Activated CD4-positive, alpha-beta memory T cell treated with anti-CD3 and anti-CD28 coated beads, Interleukin-2, amount 10 ng/mL, durations not matched to agents 7 days and 5 days (primary cell): ENCODE measurements at places on chromosomes 3 and 15.

GRCh38 chr15:78177447-78177873, 28.3 kb downstream of the IDH3A start:
- H3K27me3 ChIP-seq: no peaks in the 10 kb centered on the region
- no peak overlapping the region for H3K27ac ChIP-seq
- H3K4me1 ChIP-seq: peaks cover 23% of the 10 kb centered on the region
- peak; percentile 49 for DNase-seq

- DNase-seq: no peak
- H3K36me3 ChIP-seq: no peaks in the 10 kb centered on the region
- no peak overlapping the region for H3K4me3 ChIP-seq
- H3K27ac ChIP-seq: no peak overlapping the region
- peaks cover 24% of the 10 kb centered on the region for H3K27me3 ChIP-seq
Measured at GRCh38 chr15:48856942-48857341, 21.0 kb upstream of the EID1 start.

GRCh38 chr15:57033715-57034439, 115.4 kb downstream of the TCF12 start:
- H3K27ac ChIP-seq: no peak overlapping the region
- H3K4me3 ChIP-seq: no peak overlapping the region
- no peak for DNase-seq
- no peaks in the 10 kb centered on the region for H3K27me3 ChIP-seq

DNA sequence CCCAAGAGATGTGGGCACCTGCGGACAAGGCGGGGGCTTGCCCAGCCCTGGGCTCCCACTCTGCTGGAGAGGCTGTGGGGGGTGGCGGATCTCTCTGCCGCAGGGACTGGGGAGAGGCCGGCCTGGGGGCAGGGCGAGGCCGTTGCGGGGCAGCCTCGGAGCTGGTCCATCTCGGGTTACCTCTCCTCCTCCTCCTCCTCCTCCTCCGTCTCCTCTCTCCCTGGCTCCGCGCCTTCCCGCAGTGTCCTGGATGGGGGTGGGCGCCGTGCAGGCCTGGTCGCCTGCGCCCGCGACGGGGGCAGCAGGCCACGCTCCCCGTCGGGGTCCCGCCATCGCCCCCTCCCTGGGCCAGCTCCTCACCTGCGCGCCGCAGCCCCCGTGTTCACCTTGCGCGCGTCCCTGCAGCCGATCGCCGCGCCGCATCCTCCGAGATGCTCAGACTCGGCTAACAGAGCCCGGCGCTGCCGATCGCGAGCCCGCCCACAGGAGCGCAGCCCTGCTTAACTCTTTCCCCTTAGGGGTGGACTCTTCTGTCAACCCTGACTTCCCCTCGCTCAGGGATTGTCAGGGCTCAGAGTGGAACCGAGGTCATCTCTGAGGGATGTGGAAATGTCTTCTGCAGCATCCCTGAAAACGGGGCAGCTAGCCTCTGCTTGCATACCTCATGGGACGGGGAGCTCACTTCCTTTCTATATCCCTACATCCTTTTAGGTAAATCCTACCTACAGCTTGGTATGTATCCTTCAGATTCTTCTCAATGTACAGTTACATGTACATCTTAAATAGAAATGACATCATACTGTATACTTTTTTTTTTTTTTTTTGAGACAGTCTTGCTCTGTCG, at the start of gene PRRT3:
Gene PRRT3 (minus strand): TSS at position 447 of the 844 bp plus-strand sequence. CDS start 2,293 bp downstream, outside the sequence.
- no peaks in the 10 kb centered on the region for H3K36me3 ChIP-seq
- H3K27me3 ChIP-seq: no peaks in the 10 kb centered on the region
- H3K27ac ChIP-seq: no peak within 1 kb of the TSS
- H3K4me1 ChIP-seq: peaks cover 21% of the 10 kb centered on the region
- peak within 1 kb of the TSS; percentile 84 for H3K4me3 ChIP-seq

GRCh38 chr3:99084826-99085225, 183.3 kb upstream of the DCBLD2 start:
- no peaks in the 10 kb centered on the region for H3K27me3 ChIP-seq
- no peak overlapping the region for H3K27ac ChIP-seq
- H3K4me3 ChIP-seq: no peak overlapping the region
- H3K36me3 ChIP-seq: no peaks in the 10 kb centered on the region

- no peaks in the 10 kb centered on the region for H3K27me3 ChIP-seq
- DNase-seq: peak; percentile 20
- no peak overlapping the region for H3K27ac ChIP-seq
- no peak overlapping the region for H3K4me3 ChIP-seq
- no peaks in the 10 kb centered on the region for H3K4me1 ChIP-seq
- no peaks in the 10 kb centered on the region for H3K36me3 ChIP-seq
Measured at GRCh38 chr3:50428007-50428633, 68.8 kb upstream of the TMEM115 start.

DNA sequence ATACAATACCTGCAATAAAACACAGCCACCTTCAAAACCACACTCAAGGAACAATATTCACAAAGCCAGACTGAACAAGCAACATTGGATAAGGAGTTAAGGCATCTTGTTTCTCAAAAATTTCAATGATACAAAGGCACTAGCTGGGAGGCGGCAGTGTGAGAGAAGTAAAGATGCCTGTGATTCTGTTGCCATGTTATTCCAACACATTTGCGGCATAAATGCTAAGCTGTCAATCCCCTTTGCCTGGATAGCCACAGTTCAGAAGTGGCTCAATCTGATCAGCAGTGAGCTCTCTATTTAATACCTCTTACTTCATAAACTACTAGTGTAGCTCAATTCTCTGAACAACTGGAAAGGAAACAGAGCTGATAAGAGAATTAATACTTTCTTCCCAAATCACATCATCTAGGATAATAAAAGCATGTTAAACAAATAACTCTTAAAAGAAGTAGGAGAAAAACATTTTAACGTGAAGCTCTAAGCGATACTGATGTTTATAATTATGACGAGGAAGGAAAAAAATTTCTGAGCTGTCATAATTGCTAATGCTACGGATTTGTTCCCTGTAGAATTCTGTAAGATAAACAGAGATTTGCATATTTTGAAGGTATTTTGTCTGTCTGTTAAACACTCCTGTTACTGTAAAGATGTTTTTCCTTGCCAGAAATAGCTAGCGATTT, 358.4 kb downstream of the FOXP1 start:
- DNase-seq: no peak
- no peaks in the 10 kb centered on the region for H3K36me3 ChIP-seq
- H3K4me1 ChIP-seq: peaks cover 38% of the 10 kb centered on the region
- H3K27ac ChIP-seq: no peak overlapping the region
- H3K27me3 ChIP-seq: peaks cover 31% of the 10 kb centered on the region

- DNase-seq: no peak
- no peaks in the 10 kb centered on the region for H3K27me3 ChIP-seq
- no peaks in the 10 kb centered on the region for H3K36me3 ChIP-seq
- H3K4me3 ChIP-seq: no peak overlapping the region
- H3K4me1 ChIP-seq: no peaks in the 10 kb centered on the region
- H3K27ac ChIP-seq: no peak overlapping the region
Measured at GRCh38 chr3:56415652-56416051, 52.6 kb downstream of the ERC2 start.

DNA sequence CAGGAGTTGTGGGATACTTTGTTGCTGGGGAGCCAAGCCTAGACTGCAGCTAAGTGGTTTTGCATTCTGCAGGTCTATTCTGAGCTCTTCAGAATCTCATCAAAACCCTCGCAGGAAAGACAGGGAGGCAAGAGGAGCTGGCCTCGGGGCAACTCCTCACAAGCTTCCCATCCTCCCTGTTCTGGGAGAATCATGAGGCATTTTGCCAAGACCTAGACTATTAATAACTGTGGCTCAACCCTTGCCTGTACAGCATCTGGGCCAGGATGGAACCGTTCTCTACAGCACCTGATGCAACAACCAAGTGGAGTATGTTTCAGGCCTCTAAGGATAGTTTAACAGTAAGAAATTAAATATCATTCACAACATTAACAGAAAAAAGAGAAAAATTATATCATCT, 20.2 kb upstream of the SLC6A20 start:
- no peak overlapping the region for H3K27ac ChIP-seq
- no peaks in the 10 kb centered on the region for H3K36me3 ChIP-seq
- H3K4me1 ChIP-seq: peaks cover 8% of the 10 kb centered on the region
- no peak overlapping the region for H3K4me3 ChIP-seq

GRCh38 chr3:151386056-151386455, 1.5 kb upstream of the P2RY12 start:
- peaks cover 14% of the 10 kb centered on the region for H3K4me1 ChIP-seq
- H3K36me3 ChIP-seq: no peaks in the 10 kb centered on the region
- H3K4me3 ChIP-seq: no peak overlapping the region
- no peak overlapping the region for H3K27ac ChIP-seq
- DNase-seq: no peak
- H3K27me3 ChIP-seq: no peaks in the 10 kb centered on the region

DNA sequence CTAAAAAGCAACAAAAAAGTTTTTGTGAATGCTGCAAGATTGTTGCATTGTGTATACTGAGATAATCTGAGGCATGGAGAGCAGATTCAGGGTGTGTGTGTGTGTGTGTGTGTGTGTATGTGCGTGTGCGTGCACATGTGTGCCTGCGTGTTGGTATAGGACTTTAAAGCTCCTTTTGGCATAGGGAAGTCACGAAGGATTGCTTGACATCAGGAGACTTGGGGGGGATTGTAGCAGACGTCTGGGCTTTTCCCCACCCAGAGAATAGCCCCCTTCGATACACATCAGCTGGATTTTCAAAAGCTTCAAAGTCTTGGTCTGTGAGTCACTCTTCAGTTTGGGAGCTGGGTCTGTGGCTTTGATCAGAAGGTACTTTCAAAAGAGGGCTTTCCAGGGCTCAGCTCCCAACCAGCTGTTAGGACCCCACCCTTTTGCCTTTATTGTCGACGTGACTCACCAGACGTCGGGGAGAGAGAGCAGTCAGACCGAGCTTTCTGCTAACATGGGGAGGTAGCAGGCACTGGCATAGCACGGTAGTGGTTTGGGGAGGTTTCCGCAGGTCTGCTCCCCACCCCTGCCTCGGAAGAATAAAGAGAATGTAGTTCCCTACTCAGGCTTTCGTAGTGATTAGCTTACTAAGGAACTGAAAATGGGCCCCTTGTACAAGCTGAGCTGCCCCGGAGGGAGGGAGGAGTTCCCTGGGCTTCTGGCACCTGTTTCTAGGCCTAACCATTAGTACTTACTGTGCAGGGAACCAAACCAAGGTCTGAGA, 4.7 kb downstream of the BHLHE40 start:
- DNase-seq: peak; percentile 85
- peak overlapping the region; percentile 94 for H3K4me3 ChIP-seq
- peaks cover 77% of the 10 kb centered on the region for H3K36me3 ChIP-seq
- H3K27ac ChIP-seq: peak overlapping the region; percentile 83
- peaks cover 60% of the 10 kb centered on the region for H3K4me1 ChIP-seq
